A673 (cell line): ENCODE measurements at places on chromosomes 12 and 14. TPM values are rescaled to one million over a fixed set of nuclear protein-coding genes. Genes with fewer than 3 reads are reported as not detected.

DNA sequence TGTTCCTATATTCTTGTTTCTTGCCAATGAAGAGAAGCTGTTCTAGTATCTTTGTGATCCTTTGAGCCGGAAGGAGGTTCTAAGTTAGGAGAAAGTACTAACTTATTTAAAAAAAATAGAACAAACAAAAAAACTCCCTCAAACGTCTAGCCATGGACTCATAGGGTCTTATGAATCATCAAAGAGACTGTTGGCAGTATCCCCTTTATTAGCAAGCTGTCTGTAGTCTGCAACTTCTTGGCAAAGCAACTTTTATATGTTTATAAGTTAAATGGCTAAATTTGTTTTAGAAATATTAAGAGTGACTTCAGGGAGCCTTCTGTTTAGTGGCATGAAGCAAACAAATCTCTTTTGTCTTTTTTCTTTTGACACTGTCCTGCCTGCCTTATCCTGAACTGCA, 291.9 kb downstream of the FUT8 start:
- H3K27me3 ChIP-seq = no peaks in the 10 kb centered on the region
- H3K27ac ChIP-seq = no peak overlapping the region
- no peaks in the 10 kb centered on the region for H3K4me1 ChIP-seq
- no peak for DNase-seq

- no peaks in the 10 kb centered on the region for H3K36me3 ChIP-seq
- no peaks in the 10 kb centered on the region for H3K27me3 ChIP-seq
- H3K27ac ChIP-seq = no peak overlapping the region
- no peak overlapping the region for H3K4me3 ChIP-seq
- no peak for DNase-seq
Measured at GRCh38 chr14:100018482-100018881, 46.7 kb upstream of the EVL start.

DNA sequence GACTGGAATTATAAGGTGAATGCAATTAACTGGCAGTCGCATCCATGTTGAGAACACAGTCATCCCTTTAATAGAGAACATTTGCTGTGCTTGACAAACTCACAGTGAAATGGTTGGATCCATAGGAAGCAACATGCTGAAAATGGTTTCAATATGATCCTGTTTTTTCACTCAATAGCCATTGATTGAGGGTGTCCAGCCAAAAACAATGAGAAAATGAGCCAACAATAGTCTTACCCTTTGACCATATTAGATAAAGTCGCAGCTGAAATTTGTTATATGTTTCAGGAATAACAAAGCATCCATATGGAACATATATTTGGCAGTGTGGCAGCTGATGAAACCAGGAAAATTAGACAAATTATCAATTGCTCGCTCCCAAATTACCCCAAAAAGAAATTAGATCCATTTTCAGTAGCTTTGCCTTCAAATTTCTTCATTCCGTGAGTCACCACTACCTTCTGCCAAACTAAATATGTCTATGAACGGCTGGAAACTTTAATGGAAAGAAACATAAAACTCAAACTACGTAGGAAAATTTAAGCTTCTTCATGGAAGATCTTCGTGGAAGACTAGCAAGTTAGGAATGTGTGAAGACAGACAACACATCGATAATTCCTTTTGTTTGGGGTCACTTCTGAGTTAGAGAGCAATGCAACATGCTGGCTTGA, 17.4 kb downstream of the IGF1 start:
- H3K4me1 ChIP-seq = no peaks in the 10 kb centered on the region
- H3K36me3 ChIP-seq = no peaks in the 10 kb centered on the region
- no peaks in the 10 kb centered on the region for H3K27me3 ChIP-seq
- no peak overlapping the region for H3K4me3 ChIP-seq
- no peak for DNase-seq

CNIH1 gene
- total RNA-seq = 151 and 170 TPM in 2 replicates

DLST gene
- 139 and 145 TPM in 2 replicates for total RNA-seq
